ENCODE measurements at places on chromosomes 13 and 19.

GRCh38 chr13:24540236-24541126 lies 27.9 kb upstream of the PARP4 start:
- peak; percentile 78 for DNase-seq

GRCh38 chr13:43316946-43317353 lies 293.6 kb downstream of the DNAJC15 start:
- DNase-seq, result no peak

DNA sequence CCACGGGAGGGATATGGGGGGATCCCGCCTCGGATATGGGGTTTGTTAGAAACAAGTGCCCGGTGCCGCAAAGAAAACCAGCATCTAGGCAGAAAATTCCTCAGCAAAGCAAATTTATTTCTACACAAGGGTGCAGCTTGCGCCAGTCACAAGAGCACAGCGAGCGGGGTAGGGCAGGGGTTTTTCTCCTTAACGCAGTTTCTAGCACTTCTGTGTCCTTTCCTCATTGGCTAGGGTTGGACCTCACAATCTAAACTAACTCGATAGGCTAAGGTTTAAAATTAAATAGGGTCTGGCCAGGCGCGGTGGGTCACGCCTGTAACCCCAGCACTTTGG lies 595 bp downstream of the ZNF440 start:
- DNase-seq, result no peak

GRCh38 chr13:112748947-112749735 lies 59.3 kb downstream of the ATP11A start:
- no peak for DNase-seq

GRCh38 chr13:24842549-24843274 lies 78.7 kb downstream of the RNF17 start:
- no peak for DNase-seq

DNA sequence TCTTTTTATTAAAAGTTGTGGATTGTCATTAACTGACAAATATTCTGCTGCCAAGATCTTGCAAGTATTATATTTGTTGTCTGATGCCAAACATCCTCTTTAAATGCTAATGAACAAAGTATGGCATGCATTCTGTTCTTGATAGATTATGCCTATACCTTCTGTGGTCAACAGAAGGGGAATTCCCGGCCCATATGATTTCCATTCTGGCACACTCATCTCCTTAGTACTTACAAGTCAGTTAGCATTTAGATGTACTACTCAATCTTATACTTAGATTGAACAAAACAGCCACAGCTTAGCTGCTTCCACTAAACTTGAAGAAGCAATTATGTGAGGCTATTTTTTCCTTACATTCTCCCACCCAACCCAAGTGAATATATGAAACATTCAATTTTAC lies 246.1 kb upstream of the DACH1 start:
- DNase-seq, result no peak
